Colonic mucosa (tissue), 4 donors: ENCODE measurements at places on chromosomes 2 and 18. TPM values are rescaled to one million over a fixed set of nuclear protein-coding genes. Genes with fewer than 3 reads are reported as not detected.
A peak's percentile ranks its signal among the peaks of the same experiment; 100 is the strongest.

GRCh38 chr2:46979571-46979979 lies 64.0 kb upstream of the MCFD2 start:
- DNase-seq: no peak

DNA sequence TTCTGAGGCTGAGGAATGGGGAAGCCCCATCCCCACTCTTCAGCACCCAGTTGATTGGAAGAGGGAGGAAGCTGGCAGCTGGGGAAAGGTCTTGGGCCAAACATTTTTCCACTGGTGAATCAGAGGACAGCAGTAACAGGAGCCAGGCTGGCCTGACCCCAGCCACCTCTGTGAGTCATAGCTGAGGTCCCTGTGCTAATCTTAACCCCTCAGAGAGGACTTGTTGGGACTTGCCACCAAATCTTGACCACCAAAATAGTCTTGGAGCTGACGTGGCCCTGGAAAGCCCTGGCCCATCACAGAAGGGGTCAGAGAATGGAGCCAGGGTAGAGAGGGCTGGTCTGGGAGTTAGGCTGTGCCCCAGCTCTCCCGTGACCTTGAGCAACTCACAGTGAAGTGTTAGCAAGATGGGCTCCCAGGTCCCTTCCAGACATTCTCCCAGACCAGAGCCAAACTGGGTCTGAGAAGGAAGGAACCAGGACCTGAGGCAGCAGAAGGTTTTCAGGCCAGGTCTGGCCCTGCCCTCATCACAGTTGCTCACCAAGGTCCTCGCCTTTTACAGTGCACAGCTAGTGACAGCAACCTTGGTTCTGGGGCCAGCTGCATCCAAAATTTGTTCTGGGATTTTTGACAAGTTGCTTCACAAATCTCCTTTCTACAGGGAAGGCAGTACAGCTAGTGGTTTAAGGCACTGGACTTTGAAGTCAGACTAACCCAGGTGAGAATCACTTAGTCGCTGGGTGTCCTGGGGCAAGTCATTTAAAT lies 266.6 kb downstream of the CYP26B1 start:
- peak; percentile 24 for DNase-seq

DNA sequence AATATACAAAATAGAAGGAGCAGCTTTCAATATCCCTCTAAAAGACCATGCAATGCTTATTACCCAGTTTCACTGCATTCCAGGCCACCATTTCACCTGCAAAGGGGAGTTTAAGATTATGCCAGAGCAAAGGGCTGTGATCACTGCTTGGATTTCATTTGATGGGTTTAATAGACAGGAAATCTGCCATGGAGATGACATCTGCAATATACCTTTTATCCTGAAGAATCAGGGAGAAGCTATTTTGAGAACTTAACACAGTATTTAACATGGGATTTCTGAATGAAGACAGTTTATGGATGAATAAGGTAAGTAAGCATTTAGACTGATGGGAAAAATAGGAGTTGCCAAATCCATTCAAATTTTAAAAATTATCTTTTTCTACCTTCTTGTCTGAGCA lies 303.0 kb upstream of the SLC8A1 start:
- DNase-seq: no peak

- no peak for DNase-seq
These were observed 26.3 kb downstream of the DHRS9 start for GRCh38 chr2:169095621-169096105.

Gene ZAP70
- 2.2 TPM for total RNA-seq

DNA sequence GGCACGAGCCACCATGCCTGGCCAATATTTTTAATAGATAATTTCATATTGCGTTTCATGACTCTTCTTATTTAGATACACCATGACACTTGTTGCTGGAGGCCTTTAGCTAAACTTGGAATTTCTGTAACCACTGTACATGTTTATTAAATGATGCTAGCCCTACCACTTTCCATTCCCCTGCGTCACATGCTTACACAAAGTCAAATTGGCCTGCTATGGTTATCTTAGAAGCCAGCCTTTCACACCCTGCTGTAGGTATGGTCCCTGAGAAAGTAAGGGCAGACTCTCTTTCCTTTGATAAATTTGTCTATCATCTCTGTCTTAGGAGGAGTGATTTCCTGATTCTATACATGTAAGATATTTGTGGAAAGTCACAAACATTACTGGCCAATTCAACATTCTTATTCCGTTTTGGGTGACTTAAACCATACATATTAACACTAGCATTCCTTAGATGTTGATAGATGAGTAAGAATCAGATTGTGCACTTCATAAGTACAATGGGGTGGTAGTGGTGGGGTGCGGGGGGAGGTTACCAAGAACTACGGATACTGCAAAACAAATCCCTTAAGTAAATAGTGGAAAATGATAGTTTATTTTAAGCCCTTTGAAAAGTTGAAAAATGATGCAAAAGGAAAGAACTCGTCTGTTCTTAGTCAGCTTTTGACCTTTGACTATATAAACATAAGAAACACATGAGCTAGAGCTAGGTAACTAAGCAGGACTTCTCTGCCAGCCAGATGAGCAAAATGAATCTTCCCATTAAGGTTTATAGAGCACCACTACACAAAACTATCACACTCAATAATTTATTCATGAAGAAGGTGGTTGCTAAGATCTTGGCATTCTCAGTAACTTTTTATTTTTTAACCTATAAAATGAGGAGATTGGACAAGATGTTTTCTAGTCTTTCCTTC lies 7.9 kb upstream of the NDUFV2 start:
- no peak for DNase-seq

- DNase-seq: no peak
These were observed 181.7 kb downstream of the ATAD2B start for GRCh38 chr2:23745068-23745725.

Gene ANKRD30B
- total RNA-seq: 0.32 TPM

GRCh38 chr18:37571266-37571665 lies 5.7 kb upstream of the CELF4 start:
- DNase-seq: no peak

GRCh38 chr2:196743165-196743564 lies 56.3 kb downstream of the GTF3C3 start:
- DNase-seq: no peak

DNA sequence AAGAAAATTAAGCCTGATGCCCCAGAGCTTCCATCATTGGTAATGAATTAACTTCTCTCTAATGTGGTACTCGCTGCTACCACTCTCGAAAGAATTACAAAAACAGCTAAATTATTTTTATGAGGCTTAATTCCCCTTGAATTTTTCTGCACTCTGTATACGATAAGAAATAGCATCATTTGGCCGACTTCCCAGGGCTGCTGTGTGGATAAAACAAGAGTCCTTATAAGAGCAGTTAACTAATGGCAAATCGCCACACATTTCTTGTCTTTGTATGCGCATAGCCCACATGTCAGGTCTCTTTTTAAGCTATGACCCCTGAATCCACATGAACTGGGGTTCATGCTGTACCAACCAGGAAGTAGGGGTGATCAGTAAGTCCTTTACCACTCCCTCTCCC lies 668.4 kb downstream of the TMEM182 start:
- no peak for DNase-seq

GRCh38 chr2:113064281-113064680 lies 3.5 kb upstream of the IL1F10 start:
- DNase-seq: peak; percentile 4

DNA sequence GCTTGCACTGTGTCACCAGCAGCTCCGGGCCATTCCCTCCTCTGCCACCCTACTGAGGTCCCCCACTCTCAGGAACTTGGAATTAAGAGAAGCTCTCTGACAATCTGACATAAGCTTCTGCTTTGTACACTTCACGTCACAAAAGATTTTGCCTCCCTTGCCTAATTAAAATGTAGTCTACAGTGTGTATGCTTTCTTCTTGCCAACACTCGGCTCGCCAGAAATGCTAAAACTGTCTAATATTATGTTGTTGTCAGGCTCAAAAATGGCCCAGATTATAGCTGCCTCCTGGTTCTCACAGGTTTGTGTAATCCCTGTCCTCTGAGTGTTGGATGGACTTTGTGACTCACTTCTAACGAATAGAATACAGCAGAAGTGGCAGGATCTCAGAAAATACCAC lies 474.7 kb downstream of the MBD2 start:
- DNase-seq: no peak

Gene TBR1
- total RNA-seq: not detected

DNA sequence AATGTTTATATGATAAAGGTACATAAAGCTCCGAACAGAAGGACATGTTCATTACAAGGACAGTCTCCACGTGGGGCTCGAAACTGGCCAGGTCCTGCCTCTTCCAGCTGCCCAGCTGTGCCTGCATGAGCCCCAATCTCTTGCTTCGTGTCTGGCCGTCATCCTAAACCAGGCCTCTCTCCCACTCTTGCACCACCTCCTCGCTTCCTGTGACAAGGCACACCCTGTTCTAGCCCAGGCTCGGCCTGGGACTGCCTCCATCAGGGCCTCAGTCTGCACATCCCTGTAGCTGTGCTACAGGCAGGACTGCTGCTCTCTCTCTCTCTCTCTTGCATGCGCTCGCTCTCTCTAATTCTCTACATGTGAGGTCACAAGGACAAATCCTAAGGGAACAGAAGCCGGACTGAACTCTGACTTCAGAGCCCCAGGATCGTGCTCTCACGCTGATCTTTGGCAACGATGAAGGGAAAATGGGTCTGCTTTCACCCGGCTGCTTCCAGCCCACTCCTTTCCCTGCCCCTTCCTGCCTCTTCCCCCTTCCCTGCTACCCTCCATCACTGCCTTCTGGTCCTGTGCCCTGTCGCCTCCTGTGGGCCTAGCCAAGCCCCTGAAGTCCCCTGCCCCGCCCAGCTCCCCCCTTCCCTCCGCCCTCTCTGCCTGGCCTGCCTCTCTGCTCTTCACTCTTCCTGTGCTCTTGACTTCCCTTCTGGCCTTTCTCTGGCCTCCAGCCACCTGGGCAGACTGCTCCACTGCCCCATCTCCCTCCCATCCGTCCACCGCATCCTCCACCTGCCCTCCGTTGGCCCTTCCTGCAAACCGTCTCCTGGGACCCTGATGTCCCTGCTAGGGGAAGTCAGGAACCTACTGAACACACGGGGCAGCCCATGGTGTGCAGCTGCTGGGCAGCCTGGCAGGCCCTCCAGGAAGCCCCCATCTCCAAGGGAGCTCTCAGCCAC lies 7.8 kb upstream of the GPR55 start:
- DNase-seq: no peak
